CD4-positive, alpha-beta memory T cell (primary cell): ENCODE measurements at places on chromosomes 5 and 9.

DNA sequence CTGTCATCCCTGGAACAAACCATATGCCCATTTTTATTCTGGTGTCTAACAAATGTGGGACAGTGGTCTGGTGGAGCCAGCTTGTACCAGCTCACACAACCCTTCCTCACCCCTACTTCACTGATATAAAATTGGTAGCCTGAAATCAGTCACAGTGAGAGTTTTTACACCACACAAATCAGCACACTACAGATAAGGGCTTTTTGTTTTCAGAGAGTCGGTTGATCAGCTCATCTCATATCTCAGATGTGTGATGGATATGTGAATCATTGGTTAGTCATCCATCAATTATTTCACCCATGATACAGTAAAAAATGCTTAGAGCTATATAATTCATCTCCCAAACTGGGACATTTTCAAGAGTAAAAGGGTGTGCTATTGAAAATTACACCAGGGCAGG lies 529.2 kb downstream of the EBF1 start:
- DNase-seq, result no peak

DNA sequence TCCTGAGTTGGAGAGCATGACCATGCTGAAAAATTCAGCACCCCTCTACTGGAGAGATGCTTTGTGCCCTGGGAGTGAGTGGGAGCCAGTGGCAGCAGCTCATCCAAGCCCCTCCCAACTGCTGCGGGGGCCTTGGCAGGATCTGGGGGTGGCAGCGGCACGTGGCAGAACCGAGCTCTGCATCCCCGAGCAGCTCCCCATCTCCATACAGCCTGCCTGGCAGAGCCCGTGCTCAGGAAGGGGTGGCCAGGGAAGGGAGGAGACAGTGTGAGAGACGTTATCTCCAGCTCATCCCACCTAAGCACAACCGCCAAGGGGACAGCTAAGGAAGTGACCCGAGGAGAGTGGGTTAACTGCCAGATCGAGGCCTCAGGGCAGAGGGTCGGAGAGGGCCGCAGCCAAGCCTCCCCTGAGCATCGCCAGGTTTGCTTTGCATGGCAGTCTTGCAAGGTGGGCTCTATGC lies 17.2 kb upstream of the DPM2 start:
- DNase-seq, result no peak

DNA sequence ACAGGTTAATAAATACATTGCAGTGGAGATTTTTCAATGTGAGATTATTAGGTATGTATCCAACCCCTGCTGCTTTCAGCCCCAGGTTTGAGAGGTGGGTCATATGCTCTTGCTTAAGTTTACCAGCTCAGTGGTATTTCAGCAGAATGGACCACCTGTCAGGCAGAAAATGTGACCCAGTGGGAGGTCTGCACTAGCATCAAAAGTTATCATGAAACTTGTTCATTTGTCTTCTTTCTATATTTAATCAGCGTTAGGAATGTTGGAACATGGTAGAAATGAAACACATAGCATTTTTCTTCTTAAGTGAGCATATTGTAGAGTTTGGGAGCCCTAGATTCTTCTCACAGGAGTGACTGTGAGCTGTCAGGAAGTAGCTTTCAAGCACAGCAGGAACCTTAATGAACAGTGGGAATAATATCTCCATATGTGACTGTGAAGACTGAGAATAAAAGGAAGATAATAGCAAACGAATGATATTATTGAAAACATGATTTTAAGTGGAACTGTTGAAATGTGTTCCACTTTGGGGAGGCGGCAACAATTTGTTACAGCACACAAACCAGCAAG lies 596.9 kb upstream of the CDH6 start:
- DNase-seq, result no peak

DNA sequence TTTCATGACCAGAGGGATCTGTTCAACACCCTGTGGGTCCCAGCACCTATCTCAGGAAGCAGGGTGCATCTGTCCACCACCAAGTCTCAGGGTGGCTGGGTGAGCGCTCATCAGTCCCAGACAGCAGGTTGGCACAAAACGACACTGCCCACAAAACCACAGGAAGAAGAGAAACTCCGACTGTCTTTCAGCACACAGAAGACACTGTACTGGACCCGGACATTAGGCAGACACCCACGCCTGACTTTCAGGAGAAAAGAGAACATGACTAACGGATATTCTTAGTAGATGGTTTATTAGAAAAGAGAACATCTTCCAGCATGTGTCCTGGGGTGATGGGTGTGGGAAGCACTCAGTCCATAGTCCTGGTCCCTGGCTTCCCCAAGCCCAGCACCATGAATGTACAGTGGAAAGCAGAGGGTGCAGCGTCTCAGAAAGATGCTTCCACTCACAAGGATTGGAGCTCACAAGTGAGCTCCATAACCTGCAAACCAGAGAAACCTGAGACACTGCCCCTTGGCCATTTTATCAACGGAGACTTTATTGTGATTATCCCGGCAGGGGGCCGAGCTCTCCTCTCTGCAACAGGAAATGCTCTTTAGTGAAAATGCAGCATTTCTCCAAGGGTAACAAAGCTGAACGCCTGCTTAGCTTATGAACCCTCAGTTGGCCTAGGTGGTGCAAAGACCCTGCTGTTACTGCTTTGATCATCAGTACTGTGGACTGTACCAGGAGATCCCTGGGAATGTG lies 35.8 kb upstream of the LCP2 start:
- peak; percentile 61 for DNase-seq

- no peak for DNase-seq
Measured at GRCh38 chr5:148343603-148344487, 8.5 kb downstream of the SPINK9 start.

DNA sequence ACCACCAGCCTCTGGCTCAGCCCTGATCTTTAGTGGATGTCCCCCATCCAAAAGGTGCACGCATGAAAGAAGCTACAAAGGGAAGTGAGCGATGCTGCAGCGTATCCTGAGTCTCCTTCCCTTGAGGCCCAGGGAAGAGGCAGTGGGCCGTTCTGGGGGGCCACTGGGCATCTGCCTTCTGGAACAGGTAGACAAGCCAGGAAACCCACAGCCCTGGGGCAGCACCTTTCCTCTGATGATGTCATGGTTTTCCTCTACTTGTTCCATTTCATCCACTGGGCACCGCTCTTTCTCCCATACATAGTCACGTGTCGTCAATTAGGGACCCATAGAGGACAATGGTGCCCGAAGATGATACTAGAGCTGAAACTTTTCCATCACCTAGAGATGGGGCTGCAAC lies 194.0 kb upstream of the IRX1 start:
- DNase-seq, result no peak

- no peak for DNase-seq
Measured at GRCh38 chr5:117701062-117701461, 1126.4 kb upstream of the SEMA6A start.

- DNase-seq, result no peak
Measured at GRCh38 chr5:55441107-55441771, 93.5 kb downstream of the PLPP1 start.

- no peak for DNase-seq
Measured at GRCh38 chr9:18905883-18906629, 127.0 kb downstream of the SAXO1 start.

DNA sequence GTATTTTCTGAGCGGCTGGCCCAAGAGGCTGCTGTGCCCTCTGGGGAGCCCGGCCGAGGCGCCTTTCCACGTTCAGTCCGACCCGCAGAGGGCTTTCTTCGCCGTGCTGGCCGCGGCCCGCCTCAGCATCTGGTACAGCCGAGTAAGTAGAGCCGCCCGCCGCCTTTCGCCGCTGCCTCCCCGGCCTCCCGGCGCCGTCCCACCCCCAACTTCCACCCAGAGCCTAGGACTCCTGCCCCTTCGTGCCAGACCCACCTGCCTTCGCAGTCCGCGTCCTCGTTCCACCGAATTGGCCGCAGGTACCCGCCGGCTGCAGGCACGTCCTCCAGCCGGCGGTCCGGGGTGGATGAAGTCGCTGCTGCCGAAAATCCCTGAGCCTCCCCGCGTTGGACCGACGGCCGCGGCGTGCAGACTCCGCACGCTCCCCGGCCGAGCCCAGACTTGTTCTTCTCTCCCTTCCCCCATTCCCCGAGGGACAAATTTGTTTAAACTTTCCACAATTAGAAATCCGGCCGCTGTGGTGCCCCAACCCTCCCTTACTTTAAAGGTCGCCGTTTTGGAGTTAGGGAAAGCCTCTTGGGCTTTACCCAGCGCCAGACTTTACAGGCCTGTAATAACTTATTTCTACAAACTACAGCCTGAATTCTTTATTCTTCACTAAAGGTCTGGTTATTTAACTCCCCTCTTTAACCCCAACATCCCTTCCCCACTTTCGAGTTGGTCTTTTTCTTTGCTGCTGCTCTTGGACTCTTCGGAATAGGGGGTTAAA lies 589 bp downstream of the RIC1 start:
- DNase-seq, result peak; percentile 19

GRCh38 chr5:23316060-23316591 lies 191.3 kb upstream of the PRDM9 start:
- no peak for DNase-seq

- no peak for DNase-seq
Measured at GRCh38 chr5:33272288-33272687, 168.5 kb upstream of the TARS1 start.

DNA sequence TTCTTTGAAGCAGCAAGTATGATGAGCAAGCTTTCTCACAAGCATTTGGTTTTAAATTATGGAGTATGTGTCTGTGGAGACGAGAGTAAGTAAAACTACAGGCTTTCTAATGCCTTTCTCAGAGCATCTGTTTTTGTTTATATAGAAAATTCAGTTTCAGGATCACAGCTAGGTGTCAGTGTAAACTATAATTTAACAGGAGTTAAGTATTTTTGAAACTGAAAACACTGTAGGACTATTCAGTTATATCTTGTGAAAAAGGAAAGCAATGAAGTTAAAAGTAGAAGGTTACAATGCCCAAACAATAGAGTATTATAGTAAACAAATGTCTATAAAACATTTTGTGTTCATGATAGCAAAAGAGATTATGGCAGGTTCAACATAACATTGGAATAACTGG lies 88.6 kb downstream of the JAK2 start:
- no peak for DNase-seq

- DNase-seq, result no peak
Measured at GRCh38 chr5:158635565-158635964, 464.2 kb downstream of the EBF1 start.

DNA sequence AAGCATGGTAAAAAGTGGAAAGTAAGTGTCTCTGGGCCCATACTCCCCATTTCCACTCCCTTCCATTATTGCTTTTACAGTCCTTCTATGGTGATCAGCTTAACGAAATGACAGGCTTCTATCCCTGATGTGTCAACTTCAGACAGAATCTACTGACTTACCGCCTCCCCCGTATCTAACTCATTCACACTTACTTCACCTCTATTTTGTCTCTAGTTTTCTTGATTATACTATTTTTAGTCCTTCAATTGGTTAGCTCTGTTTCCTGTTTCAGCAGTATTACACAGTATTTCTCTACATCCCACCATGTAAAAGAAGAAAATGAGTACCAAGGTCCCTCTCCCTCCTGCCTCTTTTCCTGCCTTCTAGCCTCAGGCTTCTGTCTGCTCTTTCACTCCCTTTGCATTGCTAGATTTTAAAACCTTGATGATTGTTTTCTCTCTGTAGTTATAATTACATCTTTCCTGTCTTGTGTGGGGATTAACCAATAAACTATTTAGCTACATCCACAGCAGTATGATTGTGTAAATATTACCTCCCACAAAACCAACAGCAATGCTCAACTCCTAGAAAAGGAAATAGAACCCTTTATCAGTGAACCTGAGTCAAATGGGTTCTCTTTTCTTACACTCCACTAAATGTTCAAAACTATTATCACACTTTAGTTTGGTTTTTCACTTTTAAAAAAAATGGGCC lies 53.4 kb downstream of the GNAQ start:
- no peak for DNase-seq

DNA sequence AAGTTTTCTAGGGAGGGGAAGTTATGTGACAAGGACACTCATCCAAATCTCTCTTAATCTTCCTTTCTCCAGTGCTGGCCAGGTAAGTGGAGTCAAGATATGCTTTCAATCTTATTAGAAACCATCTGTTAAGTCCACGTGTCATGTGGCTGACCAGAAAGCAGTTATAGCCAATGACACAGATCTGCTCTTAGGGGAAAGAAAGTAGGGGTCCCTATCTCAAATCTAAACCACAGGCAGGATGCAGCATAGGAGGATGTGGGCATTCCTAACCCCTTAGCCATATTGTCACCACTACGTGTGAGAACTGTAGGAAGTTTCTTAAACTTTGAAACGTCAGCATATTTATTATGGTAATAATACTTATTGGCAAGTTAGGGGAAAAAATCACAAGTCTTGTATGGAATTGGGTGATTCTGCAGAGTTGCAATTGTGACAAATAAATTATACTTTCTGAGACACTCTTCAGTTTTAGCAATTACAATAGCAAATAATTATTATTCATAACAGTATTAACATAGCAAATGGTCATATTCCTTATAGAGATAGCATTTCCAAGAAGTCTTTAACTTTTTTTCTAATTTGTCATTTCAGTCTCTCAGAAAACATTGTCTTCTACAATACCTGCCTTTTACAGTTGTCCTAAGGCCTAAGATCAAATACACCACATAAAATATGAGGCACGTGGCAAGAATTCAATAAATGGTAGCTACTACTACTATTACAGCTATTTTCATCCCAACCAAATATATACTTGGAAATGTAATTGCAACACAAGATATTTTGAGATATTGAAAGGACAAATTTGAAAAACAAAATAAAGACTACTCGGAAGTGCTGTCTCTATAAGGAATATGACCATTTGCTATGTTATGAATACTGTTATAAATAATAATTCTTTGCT lies 236.9 kb downstream of the PDE4D start:
- DNase-seq, result no peak

GRCh38 chr5:166860426-166860825 lies 1431.0 kb upstream of the WWC1 start:
- DNase-seq, result no peak

GRCh38 chr9:12922224-12922866 lies 147.5 kb downstream of the LURAP1L start:
- no peak for DNase-seq

DNA sequence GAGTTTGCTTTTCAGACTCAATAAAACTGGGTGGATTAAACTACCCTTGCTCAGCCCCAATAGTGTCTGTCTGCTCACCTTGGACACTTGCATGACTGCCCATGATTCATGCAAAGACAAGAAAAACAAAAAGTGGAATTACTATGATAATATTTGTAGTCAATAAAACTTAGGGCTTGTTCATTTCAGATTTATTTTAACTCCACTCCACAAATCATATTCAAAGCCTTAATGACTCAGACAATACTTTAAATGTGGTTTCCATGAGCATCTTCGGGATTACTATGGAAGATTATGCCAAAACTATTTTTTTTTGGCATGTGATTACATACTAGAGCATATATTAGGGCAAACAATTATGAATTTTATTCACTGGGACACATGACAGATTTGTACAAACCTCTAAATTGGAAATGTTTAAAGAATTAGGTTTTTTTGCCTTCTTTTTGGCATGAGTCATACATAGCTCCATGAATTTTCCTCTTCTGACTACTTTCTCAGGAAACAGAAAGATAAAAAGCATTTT lies 468.9 kb downstream of the ACTL7B start:
- DNase-seq, result no peak

GRCh38 chr9:131679261-131680020 lies 60.4 kb downstream of the RAPGEF1 start:
- DNase-seq, result no peak

- DNase-seq, result no peak
Measured at GRCh38 chr9:16867576-16868311, 2.7 kb downstream of the BNC2 start.
